ENCODE measurements at places on chromosomes 6 and 20. TPM values are rescaled to one million over a fixed set of nuclear protein-coding genes. Genes with fewer than 3 reads are reported as not detected.
A peak's percentile ranks its signal among the peaks of the same experiment; 100 is the strongest.

Gene WFDC10B
- polyA plus RNA-seq = not detected

DNA sequence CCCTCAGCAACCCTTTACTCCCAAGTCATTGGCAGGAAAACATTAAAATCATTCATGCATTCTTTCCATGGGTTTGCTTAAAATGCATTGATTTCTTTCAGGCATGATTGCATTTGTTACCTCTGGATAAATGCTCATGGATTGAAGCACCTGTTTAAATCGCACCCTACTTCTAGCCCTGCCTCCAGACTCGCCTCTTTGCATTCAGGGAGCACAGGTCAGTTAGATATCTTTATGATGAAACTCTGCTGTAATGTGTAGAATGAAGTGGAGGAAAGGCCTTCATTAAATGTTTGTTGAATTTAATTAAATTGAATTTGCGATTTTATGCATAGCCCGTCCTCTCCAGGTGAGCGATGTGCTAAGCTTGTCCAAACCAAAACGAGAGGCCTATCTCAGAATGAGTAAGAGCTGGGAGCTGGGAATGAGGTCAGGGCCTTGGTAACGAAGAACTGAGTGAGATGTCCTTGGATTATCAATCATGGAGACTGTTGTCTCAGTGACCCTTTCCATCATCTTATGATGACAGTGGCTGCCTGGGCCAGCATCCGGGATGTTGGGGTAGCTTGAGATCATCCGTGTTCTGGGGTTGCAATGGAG lies 210.1 kb downstream of the SYNDIG1 start:
- no peak for DNase-seq

DNA sequence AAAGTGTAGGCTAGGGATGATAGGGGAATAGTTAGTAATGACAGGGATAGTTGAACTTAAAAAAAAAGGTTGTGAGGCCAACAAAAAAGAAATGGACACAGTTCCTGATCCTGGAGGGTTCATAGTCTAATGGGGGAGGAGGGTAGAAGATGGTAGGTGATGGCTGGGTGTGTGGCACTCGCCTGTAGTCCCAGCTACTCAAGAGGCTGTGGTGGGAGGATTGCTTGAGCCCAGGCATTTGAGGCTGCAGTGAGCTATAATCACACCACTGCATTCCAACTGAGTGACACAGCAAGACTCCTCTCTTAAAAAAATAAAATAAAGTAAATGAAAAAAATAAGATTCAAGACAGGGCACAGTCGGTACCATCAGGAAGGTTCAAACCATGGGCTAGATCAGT lies 2.4 kb upstream of the MICB start:
- DNase-seq = no peak

- DNase-seq = no peak
Measured at GRCh38 chr20:9218531-9218961, 149.7 kb downstream of the PLCB4 start.

- no peak for DNase-seq
Measured at GRCh38 chr20:54062812-54063280, 7.5 kb downstream of the BCAS1 start.

- DNase-seq = no peak
Measured at GRCh38 chr6:30160785-30161531, at the start of gene TRIM10. TSS of gene TRIM10 (minus strand) at chr6:30161211. CDS start at chr6:30160858, 353 bp downstream.

Gene EFCAB8
- not detected for polyA plus RNA-seq

GRCh38 chr6:130964808-130965604 lies 98.0 kb downstream of the EPB41L2 start:
- DNase-seq = no peak

- no peak for DNase-seq
Measured at GRCh38 chr6:90386399-90387382, 90.0 kb upstream of the BACH2 start.

GRCh38 chr20:3237011-3237957 lies 1.7 kb downstream of the SLC4A11 start:
- no peak for DNase-seq

DNA sequence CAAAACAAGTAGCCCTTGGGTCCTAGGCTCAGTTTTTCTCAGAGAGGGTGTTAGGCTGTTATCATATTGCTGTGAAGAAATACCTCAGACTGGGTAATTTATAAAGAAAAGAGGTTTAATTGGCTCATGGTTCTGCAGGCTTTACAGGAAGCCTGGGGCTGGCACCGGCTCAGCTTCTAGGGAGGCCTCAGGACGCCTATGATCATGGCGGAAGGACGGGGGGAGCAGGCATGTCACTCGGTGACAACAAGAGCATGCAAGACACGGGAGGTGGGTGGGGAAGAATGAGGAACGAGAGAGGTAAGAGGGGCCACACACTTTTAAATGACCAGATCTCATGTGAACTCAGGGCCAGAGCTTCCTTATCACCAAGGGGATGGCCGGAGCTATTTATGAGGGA lies 26.9 kb downstream of the CDH26 start:
- DNase-seq = no peak

Gene OR2J3
- polyA plus RNA-seq = not detected

DNA sequence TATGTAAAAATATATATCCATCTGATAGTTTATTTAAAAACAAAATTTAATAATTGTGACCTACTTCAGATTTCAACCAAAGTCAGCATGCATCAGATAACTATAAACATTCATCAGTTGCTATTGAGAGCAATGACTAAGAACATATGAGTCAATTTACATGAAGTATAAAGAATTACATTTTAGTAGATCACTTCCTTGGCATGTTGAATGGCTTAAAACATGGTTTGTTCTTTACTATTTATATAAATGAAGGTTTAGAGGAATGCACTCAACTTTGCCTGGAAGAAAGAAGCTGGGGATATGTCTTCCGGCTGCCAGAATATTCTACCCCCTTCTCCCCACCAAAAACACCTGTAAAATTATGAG lies 6.4 kb upstream of the FAM217A start:
- no peak for DNase-seq

GRCh38 chr6:157246048-157246630 lies 77.2 kb downstream of the TMEM242 start:
- DNase-seq = no peak

GRCh38 chr20:45965169-45966002 lies 6.6 kb downstream of the ZNF335 start:
- no peak for DNase-seq

DNA sequence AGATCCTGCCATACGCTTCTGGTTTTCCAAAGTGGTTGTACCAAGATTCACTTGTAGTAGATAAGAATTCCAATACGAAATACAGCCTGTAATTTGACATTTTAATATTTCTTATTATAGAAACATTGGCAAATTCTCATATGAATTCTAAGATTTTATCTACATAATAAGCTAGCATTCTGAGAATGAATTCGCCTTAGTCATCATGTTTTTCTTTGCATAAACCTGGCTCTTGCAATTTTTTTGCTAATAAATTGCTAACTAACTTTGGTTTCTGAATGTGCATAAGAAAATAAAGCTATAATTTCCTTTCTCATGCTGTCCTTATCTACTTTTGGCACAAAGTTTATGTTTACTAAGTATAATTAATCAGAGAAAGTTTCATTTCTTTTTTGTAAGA lies 673.0 kb downstream of the PTPRT start:
- DNase-seq = no peak

DNA sequence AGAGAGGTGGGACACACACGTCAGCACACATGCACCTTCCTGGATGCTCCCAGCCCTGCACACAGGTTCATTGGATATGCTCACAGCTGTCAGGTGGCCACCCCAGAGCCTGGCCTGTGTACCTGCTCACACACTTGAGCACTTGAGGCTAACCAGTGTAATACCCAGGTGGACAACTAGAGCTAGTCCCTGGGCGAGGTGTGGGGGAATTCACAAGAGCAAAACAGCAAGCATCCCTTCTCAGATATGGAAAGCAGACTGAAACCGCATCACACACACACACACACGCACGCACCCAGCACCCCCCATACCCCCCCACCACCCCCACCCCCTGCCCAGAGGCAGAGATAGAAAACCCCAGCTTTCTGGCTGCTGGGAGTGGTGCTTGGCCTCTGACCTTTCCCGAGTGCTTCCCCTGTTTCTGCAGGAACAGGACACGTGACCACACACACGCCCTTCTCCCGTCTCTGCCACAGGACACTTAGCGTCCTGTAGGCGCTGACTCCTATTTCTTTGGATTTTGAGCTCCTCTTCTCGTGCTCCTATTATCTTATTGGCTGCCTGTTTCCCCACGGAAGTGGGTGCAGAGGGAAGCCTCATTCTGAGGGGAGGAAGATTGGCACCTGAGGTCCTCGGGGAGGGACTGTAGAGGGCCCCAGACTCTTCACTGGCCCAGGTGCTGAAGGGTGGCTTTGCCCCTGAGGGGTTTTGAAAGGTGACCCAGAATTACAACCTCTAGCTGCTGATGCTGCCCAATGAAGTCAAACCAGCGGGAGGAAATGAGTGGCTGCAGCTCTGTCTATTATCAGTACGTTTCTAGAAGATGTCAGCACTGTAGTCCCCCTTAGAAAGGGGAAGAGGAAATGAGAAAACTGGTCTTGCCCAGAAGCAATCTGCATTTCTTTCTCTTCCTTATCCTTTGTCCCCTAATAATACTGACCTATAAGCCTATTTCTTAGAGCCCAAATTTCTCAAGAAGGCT lies 65.8 kb downstream of the SYTL3 start:
- peak; percentile 70 for DNase-seq

GRCh38 chr20:19291024-19291817 lies 78.8 kb downstream of the SLC24A3 start:
- DNase-seq = no peak

Gene FAM110A
- 3.2 TPM for polyA plus RNA-seq

Gene HSPA12B
- 8.9 TPM for polyA plus RNA-seq

- no peak for DNase-seq
Measured at GRCh38 chr6:45231660-45232059, 96.5 kb upstream of the RUNX2 start.

Gene AVP
- polyA plus RNA-seq = not detected

Gene JPH2
- 78.2 TPM for polyA plus RNA-seq

- DNase-seq = no peak
Measured at GRCh38 chr20:7305976-7306375, 538.5 kb downstream of the BMP2 start.

- DNase-seq = no peak
Measured at GRCh38 chr6:14743474-14744211, 502.2 kb upstream of the JARID2 start.

- no peak for DNase-seq
Measured at GRCh38 chr20:22426772-22427171, 157.6 kb downstream of the FOXA2 start.
